ENCODE measurements at places on chromosomes 4 and X.

- DNase-seq, result no peak
These were observed 23.8 kb upstream of the TBC1D1 start for GRCh38 chr4:37867102-37867501.

DNA sequence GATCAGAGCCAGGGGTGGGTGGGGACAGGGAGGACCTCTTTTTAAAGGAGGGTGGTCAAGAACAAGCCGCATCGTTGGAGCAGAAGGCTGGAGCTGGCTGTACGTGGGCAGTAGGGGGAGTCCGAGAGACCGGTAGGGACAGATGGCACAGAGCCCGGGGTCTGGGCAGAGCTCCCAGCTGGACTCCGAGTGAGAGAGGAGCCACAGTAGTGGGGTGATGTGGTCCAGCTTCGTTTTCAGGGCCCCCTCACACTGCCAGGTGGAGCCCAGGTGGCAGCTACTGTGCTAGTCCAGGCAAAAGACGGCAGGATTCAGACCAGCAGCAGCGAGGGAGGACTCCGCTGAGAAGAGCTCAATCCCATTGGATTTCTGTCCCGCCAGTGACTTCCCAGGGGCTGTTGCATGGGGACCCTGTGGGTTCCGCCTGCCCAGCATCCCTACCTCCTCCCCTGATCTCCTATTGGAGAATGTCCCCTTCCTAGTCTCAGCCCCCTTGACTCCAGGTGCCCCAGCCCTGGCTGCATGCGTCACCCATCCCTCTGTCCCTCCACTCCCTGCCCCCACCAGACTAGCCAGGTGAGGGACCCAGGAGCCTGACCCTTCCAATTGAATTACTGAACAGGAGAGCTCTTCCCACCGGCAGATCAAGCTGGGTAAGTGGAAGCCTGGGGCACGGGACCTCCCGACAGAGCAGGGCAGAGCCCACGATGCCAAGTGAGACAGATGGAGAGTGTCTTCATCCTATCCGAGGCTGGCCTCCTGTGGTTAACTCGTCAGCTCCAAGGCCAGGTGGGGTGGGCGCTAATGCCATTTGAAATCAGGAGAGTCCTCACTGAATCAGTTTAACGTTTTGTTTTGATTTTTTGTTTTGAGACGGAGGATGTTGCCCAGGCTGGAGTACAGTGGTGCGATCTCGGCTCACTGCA lies 2.9 kb downstream of the ARHGAP4 start:
- no peak for DNase-seq

DNA sequence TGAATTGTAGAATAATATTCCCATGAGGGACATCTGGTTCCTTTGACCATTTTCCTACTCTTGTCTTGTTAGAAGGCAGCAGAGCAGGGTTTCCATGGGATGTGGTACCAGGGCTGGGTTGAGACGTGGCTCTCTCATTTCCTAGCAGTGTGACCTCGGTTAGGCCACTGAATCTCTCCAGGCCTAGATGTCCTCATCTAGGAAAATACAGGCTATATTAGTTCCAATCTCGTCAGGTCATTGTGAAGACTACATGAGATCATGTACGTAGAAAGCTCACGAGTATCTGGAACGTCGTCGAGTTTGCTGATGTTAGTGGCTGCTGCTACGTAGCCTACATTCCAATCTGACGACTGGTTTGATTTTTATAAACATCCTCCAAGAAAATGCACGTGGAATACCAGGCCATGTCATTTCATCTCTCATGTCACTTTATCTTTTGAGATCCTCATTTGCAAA lies 278.2 kb upstream of the GATB start:
- no peak for DNase-seq

- no peak for DNase-seq
These were observed 11.2 kb upstream of the SPARCL1 start for GRCh38 chr4:87540146-87541058.

DNA sequence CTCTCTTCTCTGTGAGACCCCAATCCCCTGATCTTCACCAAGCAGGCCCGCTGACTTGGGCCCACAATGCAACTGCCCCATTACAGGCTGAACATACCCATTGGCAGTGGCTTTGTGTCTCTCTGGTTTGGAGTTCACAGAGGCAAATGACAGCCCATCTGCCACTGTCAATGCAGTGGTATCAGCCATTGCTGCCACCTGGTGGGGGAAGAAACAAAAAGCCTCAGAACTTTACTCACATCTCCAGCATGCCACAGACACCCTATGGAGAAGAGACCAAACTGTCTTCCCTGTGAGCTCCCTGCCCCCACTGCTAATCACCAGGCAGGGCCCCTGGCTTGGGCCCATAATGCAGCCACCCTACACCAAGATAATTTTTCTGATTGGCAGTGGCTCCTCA lies 729.3 kb upstream of the ACTRT1 start:
- peak; percentile 43 for DNase-seq

DNA sequence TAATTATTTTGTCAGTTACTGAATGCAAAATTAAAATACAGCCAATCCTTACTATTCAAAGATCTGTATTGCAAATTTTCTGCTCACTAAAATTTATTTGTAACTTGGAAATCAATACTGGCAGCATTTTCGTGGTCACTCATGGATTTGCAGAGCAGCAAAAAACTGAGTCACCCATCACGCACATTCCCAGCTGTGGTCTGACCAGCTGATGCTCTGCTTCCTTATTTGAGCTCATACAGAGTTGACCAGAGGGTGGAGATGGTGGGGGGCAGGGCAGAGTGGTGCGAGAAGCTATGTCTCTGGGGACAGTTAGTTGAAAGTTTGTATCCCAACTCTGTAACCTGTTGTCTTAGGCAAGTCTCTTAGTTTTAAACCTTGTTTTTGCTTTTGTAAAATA lies 214.8 kb downstream of the SPCS3 start:
- DNase-seq, result no peak

DNA sequence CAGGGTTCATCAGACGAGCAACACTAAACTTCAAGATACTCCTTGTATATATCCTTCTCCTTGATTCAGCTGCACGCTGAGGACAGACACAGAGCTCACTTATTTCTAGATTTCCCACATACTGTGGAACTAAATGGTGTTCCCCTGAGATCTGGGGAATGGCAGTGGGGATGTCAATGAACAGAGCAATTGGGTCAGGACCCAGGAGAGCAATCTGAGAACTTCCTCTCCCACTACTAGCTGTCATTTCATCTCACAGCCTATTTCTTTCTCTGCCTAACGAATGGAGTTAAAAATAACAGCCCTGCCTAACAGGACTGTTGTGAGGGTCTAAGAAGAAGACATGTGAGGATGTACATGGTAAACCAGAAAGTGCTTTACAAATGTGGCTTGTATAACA lies 10.7 kb downstream of the NAAA start:
- DNase-seq, result no peak
